GM12864 (cell line): ENCODE measurements at places on chromosomes 16 and 17.

- peak; percentile 78 for DNase-seq
Measured at GRCh38 chr17:75571197-75571884, 16.3 kb upstream of the MYO15B start.

GRCh38 chr16:65845466-65846209 lies 520.9 kb upstream of the CDH5 start:
- DNase-seq: no peak

DNA sequence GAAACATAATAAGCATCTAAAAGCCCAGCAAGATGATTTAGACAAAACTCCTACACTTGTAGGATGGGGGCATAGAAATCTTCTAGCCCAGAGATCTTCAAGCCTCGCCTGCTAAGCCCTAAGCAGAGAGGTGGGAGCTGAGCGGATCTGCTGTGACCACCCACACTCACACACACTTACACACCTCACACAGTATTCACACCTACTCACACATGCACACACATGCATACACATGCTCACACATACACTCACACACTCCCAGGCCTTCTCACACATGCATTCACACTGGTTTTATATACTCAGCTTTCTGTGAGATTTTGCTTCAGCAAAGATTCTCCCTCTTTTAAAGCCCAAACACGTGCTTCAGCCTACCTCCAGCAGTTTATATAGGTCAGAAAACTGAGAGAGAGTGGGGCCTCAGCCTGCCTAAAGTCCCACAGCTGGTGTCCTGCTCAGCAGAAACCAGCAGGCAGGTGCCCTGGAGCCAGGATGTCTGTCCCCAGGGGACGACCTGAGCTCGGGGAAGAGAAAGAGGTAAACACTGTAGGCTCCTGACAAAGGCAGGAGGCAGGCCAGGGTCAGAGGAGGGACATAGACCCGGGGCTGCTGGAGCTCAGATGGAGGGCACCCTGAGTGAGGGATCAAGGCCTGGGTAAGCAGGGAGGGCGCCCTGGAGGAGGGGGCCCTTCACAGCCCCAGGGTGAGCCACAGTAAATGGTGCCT lies 12.0 kb upstream of the KRT19 start:
- no peak for DNase-seq

DNA sequence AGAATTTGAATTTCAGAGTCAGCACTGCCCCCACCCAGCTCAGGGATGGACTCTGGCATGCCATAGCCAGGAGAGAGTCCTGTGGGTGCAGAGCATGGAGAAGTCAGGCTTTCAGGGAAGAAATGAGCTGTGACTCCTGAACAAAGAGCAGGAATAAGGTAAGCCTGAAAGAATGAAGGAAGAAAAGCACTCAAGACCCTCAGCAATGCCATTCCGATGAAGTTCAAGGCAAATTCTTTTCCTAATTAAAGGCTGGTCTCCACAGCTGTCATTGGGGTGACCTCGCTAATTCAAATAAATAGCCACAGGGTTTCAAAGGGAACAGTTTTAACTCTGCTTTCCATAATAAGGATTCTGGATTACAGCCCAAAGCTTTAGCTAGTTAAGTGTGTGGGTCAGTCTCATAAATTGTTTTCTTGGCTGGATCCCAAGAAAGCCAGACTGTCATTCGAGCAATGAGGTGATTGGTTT lies 31.7 kb downstream of the TOM1L2 start:
- DNase-seq: no peak
